Transverse colon (tissue), 4 donors: ENCODE measurements at places on chromosomes 4 and X. TPM values are rescaled to one million over a fixed set of nuclear protein-coding genes. Genes with fewer than 3 reads are reported as not detected.

DNA sequence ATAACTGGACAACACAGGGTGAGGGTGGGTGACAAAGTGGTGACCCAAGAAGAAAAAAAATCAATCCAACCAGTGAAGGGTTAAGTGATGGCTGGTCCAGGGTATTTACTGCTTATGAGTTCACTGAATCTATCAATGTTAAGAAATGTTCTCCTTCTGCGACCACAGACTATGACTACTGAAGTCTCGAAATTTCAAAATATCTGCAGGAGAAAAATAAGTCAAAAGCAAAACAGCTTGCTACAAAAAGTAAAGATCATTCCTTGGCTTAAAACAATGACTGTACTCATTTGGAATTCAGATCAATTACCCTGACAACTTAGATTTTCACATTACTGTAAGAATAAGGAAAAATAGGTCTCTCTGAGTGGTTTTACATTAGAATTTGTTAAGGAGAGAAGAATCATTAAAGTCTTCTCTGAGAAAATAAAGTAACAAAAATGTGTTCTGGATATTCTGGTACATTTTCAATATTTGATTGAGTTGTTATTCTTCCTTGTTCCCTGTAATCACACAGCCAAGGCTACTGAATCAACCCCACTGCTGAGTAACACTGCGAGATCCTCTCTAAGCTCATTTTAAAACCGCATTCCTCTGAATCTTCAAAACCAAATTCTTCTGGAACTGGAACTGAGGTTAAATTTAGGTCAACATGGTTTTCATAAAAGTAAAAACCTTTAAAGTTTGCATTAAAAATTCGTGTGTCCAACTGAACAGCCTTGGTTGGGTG lies 22.7 kb downstream of the SMPX start:
- DNase-seq: no peak
- H3K27me3 ChIP-seq: no peaks in the 10 kb centered on the region
- H3K36me3 ChIP-seq: no peaks in the 10 kb centered on the region
- H3K4me1 ChIP-seq: no peaks in the 10 kb centered on the region
- H3K27ac ChIP-seq: no peak overlapping the region

DNA sequence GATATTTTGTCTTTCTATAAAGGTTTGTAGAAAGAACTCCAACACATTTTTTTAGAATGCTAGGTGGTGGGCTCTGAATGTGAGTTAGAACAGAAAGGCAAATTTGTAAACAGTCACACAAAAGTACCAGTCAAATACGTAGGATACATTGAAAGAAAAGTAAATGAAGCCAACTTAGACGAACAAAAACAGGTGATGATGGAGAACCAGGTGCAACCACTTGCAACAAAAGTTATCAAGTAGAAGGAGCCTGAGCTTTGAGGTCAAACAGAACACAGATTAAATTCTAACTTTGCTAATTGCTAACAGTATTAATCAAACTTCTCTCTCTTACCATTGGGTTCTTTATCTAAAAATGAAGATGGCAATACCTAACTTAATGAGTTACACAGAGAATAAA lies 62.7 kb upstream of the DAPP1 start:
- no peaks in the 10 kb centered on the region for H3K27me3 ChIP-seq
- H3K36me3 ChIP-seq: no peaks in the 10 kb centered on the region
- H3K27ac ChIP-seq: no peak overlapping the region
- DNase-seq: no peak

- no peaks in the 10 kb centered on the region for H3K27me3 ChIP-seq
- peak overlapping the region; percentile 68 for H3K4me3 ChIP-seq
- no peak for DNase-seq
- peaks cover 17% of the 10 kb centered on the region for H3K4me1 ChIP-seq
- peak overlapping the region; percentile 93 for H3K27ac ChIP-seq
- H3K36me3 ChIP-seq: no peaks in the 10 kb centered on the region
These were observed 1.0 kb downstream of the UBL4A start for GRCh38 chrX:154485150-154486051.

GRCh38 chrX:54564936-54565335 lies 34.9 kb downstream of the GNL3L start:
- H3K4me1 ChIP-seq: no peaks in the 10 kb centered on the region
- H3K36me3 ChIP-seq: no peaks in the 10 kb centered on the region
- H3K27ac ChIP-seq: no peak overlapping the region
- H3K27me3 ChIP-seq: no peaks in the 10 kb centered on the region
- no peak for DNase-seq

DNA sequence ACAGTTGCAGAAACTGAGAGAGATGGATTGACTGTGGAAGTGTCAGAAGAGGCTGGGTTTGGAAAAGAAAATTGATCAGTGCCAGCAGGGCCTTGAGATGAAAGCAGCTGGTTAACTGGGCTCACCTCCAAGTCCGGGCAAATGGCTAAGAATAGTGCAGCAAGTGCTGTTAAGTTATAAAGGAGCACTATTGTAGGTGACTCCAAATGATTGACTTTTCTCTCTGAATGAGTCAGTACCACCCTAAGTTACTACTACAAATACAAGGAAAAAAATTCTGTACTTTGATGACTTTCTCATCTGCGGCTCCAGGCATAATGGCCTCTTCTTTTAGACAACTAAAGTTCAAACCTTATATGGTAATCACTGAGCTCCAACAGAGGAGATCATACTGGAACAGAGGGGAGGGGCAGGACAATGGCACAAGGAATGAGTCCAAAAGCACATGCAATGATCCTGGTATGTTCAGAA lies 733.4 kb upstream of the INTU start:
- no peaks in the 10 kb centered on the region for H3K4me1 ChIP-seq
- peak overlapping the region; percentile 50 for H3K27ac ChIP-seq
- no peak overlapping the region for H3K4me3 ChIP-seq

DNA sequence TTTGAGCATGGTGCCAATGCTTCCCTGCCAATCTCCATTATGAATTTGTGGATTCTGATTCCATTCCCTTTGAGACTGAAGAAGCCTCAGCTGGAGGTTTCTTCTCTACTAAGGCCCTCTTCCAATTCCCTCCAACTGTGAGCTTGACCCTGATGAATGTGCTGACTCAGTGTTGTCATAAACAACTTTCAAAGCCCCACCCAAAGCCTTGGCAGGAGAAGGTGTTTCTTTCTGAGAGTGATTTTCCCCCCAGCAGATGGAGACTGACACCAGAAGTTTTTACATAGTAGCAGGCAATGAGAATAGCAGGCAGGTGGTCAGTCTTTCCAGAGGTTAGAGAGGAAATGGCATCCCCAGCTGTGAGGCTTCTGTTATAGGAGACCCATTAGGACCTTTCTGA lies 53.1 kb downstream of the OCRL start:
- H3K4me1 ChIP-seq: no peaks in the 10 kb centered on the region
- no peaks in the 10 kb centered on the region for H3K27me3 ChIP-seq
- no peak overlapping the region for H3K4me3 ChIP-seq
- DNase-seq: no peak

DNA sequence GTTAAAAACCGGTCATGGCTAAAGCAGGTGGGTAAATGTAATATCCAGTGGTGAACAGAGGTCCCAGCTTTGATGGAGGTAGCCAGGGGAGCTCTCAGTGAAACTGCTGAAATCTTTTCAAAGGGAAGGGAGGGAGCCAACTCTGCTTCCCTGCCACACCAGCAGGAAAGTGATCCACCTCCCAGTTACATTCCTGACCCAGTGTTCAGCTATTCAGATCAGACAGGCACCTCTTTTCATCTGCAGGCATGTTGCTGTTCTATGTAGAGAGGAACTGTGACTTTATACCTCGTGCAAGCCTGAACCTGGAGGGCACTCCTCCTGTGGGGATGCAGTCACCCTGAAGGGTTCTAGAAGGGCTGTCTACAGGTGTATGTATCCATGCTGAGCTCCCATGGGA lies 37.6 kb downstream of the DCLK2 start:
- H3K27me3 ChIP-seq: no peaks in the 10 kb centered on the region
- DNase-seq: no peak

GRCh38 chr4:52164116-52164515 lies 113.0 kb downstream of the SPATA18 start:
- H3K4me1 ChIP-seq: no peaks in the 10 kb centered on the region
- no peaks in the 10 kb centered on the region for H3K27me3 ChIP-seq
- no peak overlapping the region for H3K27ac ChIP-seq
- H3K36me3 ChIP-seq: no peaks in the 10 kb centered on the region

- H3K27ac ChIP-seq: no peak overlapping the region
- DNase-seq: no peak
- no peak overlapping the region for H3K4me3 ChIP-seq
- no peaks in the 10 kb centered on the region for H3K4me1 ChIP-seq
- H3K36me3 ChIP-seq: no peaks in the 10 kb centered on the region
These were observed 110.6 kb upstream of the PNPLA4 start for GRCh38 chrX:8037593-8038348.

DNA sequence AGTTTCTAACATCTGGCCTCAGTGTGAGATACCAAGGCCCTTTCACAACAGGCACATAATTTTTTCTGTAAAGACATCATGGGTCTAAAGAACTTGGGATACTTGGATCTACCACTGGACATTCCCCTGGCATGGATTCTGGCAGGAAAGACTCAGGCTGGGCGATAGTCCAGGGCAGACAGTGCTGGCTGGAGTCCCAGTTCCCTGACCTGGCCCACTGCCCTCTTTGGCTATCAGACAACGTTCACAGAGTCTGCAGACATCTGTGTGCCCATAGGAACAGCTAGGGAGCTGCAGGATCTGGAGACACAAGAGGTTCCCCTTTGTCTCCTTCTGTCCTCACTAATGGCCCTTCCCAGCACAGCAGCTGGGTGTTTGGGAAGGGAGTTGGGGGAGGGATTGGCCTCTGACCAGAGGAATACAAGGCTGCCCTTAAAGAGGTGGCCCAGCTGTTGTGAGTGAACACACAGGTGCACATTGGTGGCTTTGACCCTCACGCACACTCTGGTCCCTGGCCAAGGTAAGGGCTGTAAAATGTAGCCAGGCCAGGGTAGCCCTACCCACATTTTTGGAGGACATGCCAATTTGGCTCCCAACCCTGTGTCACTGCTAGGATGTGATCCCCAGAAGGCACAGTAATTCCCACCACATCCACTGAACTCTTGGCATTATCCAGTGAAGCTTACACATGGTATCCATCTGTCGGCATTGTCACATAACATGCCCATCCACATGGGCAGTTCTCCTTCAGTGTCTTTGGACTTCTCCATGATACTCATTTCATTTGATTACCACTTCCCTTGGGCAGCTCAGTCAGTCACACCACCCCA lies 72.3 kb downstream of the SOX3 start:
- H3K4me3 ChIP-seq: no peak overlapping the region
- H3K36me3 ChIP-seq: no peaks in the 10 kb centered on the region
- H3K4me1 ChIP-seq: no peaks in the 10 kb centered on the region
- H3K27ac ChIP-seq: no peak overlapping the region
- H3K27me3 ChIP-seq: no peaks in the 10 kb centered on the region

DNA sequence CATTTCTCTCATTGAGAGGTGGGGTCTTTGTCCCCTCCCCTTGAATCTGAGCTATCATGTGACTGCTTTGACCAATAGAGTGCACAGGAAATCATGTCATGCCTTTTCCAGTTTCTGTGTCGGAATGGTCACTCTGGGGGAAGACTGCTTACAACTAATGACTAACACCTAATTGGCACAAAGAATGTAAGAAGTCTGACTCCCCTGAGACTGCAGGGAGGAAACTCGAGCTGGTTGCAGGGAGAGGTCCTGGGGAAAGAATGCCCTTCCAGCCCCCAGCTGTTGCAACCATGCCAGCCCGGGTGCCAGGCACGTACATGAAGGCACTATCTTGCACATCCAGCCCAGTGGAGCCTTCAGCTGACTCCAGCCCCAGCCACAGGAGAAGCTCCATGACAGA lies 254.2 kb downstream of the DHX15 start:
- no peak overlapping the region for H3K27ac ChIP-seq
- no peak for DNase-seq
- no peaks in the 10 kb centered on the region for H3K36me3 ChIP-seq
- H3K4me3 ChIP-seq: no peak overlapping the region
- H3K4me1 ChIP-seq: no peaks in the 10 kb centered on the region

DNA sequence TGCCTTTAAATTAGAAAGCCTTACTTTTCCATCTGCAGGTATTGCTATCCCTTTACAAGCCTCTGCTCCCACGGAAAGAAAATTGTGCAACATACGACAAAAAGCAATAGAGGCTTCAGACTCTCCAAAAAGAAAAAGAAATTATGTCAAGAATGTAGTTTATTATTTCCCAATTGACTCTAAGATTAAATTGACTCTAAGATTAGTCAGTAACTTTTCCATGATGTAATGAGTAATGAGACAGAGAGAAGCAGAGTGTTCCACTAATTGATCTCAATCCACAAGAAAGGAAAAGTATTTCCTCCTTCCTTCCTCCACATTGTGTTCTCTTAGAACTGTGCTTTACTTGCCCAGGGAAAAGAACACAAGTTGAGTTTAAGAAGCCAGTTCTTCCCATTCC lies 345.7 kb upstream of the HS3ST1 start:
- H3K27me3 ChIP-seq: no peaks in the 10 kb centered on the region
- H3K4me3 ChIP-seq: no peak overlapping the region
- H3K36me3 ChIP-seq: no peaks in the 10 kb centered on the region
- H3K27ac ChIP-seq: no peak overlapping the region
- H3K4me1 ChIP-seq: no peaks in the 10 kb centered on the region
- DNase-seq: no peak

DNA sequence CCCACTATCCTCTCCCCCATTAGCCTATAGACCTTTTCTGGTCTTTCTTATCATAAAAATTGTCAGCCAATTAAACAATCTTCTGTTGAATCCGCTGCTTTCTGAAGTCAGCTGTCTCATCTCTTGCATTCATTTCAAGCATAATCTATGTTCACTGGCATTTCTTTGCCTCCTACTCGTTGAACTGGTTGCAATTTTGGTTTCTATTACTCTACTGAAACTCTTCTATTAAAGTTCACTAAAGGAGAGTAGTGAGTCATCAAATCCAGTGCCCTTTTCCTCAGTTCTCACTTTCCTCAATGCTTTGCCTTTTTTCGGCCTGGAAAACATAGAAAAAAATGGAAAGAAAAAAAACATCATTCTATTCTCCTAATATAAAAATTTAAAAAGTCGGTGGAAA lies 23.9 kb upstream of the CXCL13 start:
- H3K27me3 ChIP-seq: no peaks in the 10 kb centered on the region
- H3K4me1 ChIP-seq: no peaks in the 10 kb centered on the region
- no peaks in the 10 kb centered on the region for H3K36me3 ChIP-seq
- no peak overlapping the region for H3K4me3 ChIP-seq
- H3K27ac ChIP-seq: no peak overlapping the region

FSTL5 gene
- total RNA-seq: not detected

CXCL11 gene
- not detected for total RNA-seq

CYP4V2 gene
- total RNA-seq: 83.8 TPM

PNCK gene
- 6.5 TPM for total RNA-seq

PHKA2 gene
- total RNA-seq: 23.8 TPM

F9 gene
- total RNA-seq: not detected

CACNA1F gene
- not detected for total RNA-seq

ANKRD50 gene
- total RNA-seq: 31.8 TPM

ZNF157 gene
- 0.14 TPM for total RNA-seq

POU3F4 gene
- not detected for total RNA-seq

UGT2A1 gene
- total RNA-seq: not detected

AFM gene
- not detected for total RNA-seq

DGKK gene
- 0.16 TPM for total RNA-seq

IL15 gene
- total RNA-seq: 0.75 TPM

TRIM61 gene
- not detected for total RNA-seq
